ENCODE measurements at places on chromosomes 7 and 10.

DNA sequence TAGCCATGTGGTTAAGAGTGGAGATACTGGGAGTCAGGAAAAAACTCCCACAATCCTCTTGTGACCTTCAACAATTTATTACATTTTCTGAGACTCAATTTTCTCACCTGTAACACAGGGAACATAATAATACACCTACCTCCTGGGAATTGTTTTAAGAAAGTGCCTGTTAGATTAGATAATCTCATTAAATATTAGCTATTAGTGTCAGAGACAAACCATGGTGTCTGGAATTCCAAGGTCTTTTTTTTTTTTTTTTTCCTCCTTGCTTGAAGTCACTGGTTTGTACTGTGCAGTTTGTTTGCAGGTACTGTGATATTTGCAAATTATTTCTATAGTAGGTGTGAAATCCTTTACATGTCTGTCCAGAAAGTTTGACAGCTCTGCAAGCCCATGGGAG is 806.1 kb downstream of the DNAJB9 start:
- no peak for DNase-seq

GRCh38 chr7:128886391-128887168 is 23.9 kb downstream of the ATP6V1F start:
- no peak for DNase-seq

- DNase-seq: no peak
Observed at GRCh38 chr7:105003872-105004510, 10.0 kb upstream of the KMT2E start.

GRCh38 chr7:131359136-131359776 is 31.6 kb downstream of the MKLN1 start:
- no peak for DNase-seq

GRCh38 chr10:110273474-110273873 is 31.2 kb downstream of the SMNDC1 start:
- no peak for DNase-seq

GRCh38 chr7:98341106-98341505 is 59.6 kb downstream of the BRI3 start:
- DNase-seq: no peak

GRCh38 chr10:132497063-132497680 is 40.4 kb upstream of the INPP5A start:
- no peak for DNase-seq

DNA sequence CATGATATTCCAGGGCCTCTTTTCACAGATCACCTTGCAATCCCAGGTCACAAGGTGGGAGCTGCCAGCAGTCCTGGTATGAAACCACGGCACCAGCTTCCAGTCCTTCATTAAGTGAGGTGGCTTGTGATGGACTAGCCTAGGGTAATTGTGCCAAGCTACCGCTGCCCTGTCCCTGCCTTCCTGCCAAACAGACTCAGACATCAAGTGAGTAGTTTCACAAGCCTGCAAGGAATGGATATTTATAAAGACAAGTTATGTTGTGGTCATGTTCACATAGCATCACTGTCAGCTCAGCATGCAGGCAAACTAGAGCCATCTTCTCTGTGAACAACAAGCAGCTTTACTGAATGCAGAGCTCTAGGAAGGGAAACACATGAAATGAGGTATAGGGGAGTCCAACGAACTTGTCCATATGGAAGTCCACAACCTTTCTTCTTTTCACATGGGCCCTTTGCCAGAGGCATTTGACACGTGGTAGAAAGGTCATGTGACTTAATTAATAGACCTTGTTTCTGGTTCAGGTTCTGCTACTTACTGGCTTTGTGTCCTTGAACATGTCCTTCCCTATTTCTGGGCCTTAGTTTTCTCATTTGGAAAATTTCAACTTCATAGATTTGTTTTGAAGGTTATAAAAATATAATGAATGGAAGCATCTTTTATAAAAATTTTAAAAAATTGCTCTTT is 1061.2 kb downstream of the KCNMA1 start:
- no peak for DNase-seq

- DNase-seq: no peak
Observed at GRCh38 chr7:94056796-94057207, 52.6 kb upstream of the BET1 start.

GRCh38 chr10:29878492-29878891 is 180.9 kb downstream of the JCAD start:
- no peak for DNase-seq

GRCh38 chr7:70271617-70272081 is 673.4 kb downstream of the AUTS2 start:
- no peak for DNase-seq

DNA sequence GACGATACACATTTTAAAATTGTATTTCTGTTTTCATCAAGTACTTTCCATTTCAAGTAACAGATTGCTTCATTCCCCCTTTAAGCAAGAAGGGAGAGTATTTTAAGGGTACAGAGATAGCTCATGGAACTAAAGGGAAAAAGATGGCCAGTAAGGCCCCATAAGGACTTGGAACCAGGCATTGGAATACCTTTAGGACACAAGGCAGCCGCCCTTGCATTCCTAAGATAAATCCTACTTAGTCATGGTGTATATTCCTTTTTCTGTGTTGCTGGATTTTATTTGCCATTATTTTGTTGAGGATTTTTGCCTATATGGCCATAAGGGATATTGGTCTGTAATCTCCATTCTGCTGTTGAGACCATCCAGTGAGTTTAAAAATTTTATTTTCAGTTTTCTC is 49.2 kb downstream of the BTRC start:
- DNase-seq: no peak

DNA sequence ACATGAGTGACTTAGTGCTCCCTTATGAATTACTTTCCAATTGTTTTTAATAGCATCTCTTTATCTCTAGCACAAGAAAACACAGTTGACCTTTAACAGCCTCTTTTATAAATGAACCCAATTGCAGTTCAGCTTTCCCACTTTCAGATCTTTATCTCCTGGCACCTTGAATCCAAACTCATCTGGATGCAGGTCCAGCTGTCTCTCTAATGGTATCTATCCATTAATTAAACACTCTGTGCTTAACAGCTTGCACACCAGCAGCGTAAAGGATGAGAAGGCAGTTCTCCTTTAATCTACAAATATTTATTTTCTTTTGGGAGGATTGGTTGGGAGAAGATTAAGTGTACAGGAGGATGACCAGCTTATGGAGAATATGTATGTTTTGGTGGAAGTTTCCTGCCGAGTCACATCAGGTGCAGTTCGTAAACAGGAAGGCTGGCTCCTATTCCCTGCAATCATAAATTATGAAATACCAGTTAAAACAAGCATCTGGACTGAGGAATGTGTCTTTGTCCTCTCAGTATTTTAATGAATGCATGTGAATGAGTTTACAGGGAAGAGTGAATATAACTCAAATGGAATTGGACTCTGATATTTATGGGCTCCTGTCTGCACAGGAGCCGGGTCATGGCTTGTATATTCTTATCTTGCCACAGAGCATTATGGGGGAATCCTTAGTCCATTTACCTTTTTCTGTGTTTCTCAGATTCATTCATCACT is 232.7 kb downstream of the PHF14 start:
- no peak for DNase-seq

DNA sequence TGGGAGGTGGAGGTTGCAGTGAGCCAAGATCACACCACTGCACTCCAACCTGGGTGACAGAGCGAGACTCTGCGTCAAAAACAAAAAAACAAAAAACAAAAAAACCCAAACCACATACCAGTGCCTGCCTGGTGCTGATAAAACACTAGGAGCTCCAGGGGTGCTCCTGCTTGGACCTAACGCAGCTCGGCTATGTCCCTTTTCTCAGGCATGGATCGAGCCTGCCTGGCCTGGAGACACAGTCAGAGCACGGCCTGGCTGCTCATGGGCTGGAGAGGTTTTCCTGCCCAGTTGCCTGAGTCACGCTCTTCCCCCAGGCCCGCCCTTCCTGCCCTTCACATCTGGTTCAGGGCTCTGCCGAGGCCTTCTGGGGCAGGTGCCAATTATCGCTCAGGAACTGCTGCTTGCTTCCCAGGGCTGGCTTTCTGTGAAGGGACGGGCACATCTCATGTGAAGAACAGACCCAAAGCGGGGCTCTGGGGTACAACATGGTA is 12.6 kb upstream of the NPFFR1 start:
- DNase-seq: no peak

GRCh38 chr7:43234968-43235367 is 122.5 kb downstream of the HECW1 start:
- no peak for DNase-seq

DNA sequence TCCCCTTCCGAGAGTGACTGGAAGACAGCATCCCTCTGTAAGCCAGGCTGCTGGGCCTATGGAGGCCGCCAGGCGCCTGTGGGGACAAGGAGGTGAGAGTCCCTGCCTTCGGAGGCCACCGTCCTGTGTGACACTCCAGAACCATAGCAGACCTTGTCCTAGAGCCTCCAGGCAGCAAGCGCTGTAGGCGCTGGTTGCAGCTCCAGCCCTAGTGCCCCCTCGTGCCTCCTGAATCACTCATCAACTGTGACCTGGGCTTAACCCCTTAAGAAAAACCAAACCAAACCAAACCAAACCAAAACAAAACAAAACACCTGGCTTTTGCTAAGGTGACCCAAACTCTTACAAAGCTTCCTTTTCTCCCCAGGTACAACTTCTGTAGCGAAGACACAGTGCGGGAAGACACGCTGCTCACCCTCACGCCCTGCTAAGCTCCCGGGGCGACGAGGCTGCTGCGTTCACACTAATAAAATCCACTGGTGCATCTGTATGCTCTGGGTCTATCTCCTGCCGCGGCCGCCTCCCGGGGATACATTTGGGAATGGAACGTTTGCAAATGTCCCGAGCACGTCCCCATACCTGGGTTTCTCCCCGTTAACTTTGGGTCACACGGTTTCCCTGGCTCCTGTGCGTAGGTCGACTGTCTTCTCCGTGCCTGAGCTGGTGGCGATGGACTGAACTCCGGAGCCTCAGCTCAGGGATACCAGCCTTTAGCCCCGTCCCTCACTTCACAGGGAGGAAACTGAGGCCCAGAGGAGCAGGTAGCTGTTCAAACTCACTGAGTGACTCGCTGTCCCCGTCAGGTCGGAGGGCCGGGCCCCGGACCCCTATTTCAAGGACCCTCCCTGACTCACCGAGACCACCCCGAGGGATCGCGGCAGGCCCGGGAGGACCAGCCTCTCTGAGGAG is 11.8 kb upstream of the PNLIPRP2 start:
- no peak for DNase-seq

DNA sequence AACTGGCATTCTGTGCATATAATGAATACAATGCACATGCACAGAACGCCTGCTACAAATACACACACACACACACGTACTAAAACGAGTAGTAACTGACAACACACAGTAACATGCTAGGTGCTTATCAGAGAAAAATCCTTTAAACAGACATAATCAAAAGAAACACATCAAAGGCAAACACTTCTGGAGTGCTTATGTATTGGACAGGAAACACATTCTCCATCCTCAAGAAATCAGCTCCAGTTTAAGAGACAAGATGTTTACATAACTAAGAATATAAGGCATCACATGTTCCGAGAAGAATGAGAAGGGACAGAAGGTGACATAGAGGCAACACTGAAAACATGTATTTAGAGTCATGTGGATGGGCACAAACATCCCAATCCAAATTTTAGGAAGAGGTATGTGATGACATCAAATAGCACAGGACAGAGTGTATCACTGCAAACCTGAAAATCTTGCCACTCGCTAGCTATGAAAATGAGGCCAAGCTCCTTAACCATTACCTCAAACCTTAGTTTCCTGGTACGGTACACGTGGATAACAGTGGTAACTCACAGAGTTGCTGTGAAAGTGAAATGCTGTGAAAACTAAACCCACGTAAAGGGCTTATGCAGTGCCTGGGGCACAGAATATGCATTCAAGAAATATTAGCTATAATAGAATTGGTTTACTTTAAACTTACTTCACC is 619.6 kb downstream of the PARD3 start:
- DNase-seq: no peak

- DNase-seq: no peak
Observed at GRCh38 chr7:104973909-104974415, 40.0 kb upstream of the KMT2E start.

DNA sequence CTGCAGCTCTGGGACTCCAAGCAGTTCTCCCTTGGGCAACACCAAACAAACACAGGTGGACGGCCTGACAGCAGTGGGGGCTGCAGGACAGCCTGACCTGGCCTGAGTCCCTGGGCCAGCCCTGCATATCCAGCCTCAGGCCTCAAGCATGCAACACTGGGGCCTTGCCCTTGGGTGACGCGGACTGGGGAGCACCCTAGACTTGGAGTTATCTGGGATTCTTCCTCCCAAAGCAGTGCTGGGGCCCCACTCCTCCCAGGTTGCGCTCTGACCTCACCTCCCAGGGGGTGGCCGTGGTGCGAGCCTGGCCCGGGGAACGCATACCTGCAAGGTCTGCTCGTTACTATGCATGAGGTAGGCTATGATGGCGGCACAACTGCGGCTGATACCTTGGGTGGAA is 6.2 kb upstream of the TMEM120A start:
- no peak for DNase-seq

GRCh38 chr7:148485618-148486017 is 104.9 kb upstream of the C7orf33 start:
- no peak for DNase-seq

- no peak for DNase-seq
Observed at GRCh38 chr7:69768986-69769595, 170.8 kb downstream of the AUTS2 start.

- DNase-seq: no peak
Observed at GRCh38 chr7:36468370-36469101, 78.9 kb downstream of the ANLN start.

- no peak for DNase-seq
Observed at GRCh38 chr10:11147722-11148121, 130.1 kb downstream of the CELF2 start.

GRCh38 chr10:61901829-61902444 is 438 bp downstream of the ARID5B start:
- no peak for DNase-seq

Data from stimulated activated CD4-positive, alpha-beta T cell treated with anti-CD3 and anti-CD28 coated beads, Interleukin-1b, Interleukin-23, amount 100 ng/mL, for 1 hour (primary cell).